ENCODE measurements at places on chromosomes 1 and 21. TPM values are rescaled to one million over a fixed set of nuclear protein-coding genes. Genes with fewer than 3 reads are reported as not detected.
A peak's percentile ranks its signal among the peaks of the same experiment; 100 is the strongest.

DNA sequence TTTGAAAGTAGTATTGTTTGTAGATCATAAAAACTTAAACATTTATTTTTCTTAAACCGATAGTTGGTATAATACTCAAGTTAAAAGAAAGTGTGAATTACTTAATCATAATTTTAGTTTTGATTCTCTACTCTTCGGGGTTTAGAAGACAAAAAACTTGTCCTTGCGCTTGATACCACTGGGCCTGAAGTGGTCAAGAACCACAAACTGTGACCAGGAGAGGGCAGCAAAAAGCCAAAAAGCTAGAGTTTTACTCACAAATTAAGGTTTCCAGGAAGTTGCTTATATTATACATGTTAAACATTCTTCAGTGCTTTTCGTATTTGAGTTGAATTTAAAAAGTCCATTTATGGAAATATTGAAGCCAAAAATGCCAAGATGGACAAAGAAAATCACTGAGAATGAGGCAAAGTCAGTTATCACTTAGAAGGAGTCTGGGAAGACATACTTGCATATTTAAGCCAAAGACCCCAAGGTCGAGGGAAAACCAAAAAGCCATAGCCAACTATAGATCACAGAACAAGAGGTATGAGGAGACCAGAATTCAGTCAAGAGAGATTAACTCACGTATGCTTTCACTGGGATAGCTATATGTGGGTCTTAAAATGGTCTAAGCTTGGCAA is 34.2 kb downstream of the EFCAB7 start:
- DNase-seq, result no peak

- no peak for DNase-seq
Measured at GRCh38 chr1:1761504-1762376, 16.5 kb downstream of the NADK start.

DNA sequence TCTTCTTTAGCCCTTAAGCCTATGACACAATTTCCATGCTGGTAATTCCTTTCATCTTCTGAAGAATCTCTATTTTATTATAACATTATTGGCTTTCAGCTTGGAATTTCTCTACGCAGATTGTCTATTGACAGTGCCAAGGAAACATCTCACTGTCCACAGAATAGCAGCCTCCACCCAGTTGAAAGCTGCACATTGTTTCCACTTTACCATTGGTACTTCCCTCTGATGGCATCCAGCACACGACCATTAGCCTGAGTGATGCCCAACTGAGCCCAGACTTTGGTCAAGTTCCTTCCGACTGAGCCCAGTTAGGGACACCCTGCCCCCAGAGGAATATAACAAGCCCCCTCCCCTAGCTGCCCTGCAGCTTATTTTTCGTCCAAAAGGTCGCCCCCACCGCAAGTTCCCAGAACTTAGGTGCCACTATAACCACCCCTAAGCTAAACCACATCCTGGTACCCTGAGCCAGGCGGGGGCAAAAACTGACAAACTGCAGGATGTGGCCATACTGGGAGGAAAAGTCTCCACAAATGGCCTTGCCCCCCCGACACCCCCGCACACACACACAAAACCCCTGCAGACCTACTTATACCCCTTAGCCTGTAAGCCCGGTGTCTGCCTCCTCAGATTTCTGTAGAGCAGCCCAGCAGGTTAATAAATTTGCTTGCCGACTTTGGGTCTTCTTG is 13.2 kb downstream of the GBP5 start:
- DNase-seq, result no peak

DNA sequence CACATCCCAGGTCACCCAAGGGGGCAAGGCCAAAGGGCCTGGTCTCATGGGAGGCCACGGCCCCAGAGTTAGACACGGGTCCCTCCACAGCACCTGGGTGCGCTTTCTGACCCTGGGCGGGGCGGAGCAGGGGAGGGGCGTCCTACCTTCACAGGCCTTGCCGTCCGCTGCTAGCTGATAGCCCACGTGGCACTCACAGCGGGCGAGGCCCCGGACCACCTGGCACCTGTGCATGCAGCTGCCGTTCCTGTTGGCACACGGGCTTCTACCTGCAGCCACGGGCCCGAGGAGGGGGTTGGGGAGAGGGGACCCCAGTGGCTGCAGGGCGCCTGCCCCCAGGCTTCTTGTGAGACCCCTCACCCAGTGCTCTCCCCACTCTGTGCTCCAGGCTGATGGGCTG is 59.9 kb downstream of the ARHGEF16 start:
- no peak for DNase-seq

GRCh38 chr1:95380909-95381308 is 146.9 kb downstream of the RWDD3 start:
- no peak for DNase-seq

- peak; percentile 79 for DNase-seq
Measured at GRCh38 chr21:44353191-44353970, at the start of gene TRPM2. Gene TRPM2 (plus strand): TSS chr21:44353621. CDS start chr21:44353701, 80 bp downstream.

DNA sequence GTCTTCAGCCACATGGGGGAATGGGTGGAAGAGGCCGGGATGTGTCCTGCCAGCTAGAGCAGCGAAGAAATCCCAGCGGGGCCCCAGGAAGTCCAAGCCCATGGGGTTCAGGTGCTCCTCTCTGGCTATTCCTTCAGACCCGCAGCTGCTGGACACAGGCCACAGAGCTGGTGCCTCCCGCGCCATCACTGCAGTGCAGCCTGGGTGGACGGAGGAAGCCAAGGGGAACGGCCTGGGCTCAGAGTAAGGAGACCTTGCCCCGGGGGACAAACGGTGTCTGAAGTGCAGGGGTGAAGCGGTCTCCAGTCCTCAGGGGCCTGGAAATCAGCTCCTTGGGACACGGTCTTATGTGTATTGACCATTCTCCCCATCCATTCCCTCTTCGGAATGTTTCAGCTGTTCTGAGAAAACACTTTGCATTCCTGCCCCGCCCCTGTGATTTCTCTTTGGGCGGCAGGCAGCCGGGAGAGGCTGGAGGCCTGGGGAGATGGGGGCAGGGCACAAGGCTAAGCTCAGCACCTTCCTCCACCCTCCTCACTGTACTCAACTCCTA is 18.4 kb downstream of the MTHFR start:
- DNase-seq, result peak; percentile 81

DNA sequence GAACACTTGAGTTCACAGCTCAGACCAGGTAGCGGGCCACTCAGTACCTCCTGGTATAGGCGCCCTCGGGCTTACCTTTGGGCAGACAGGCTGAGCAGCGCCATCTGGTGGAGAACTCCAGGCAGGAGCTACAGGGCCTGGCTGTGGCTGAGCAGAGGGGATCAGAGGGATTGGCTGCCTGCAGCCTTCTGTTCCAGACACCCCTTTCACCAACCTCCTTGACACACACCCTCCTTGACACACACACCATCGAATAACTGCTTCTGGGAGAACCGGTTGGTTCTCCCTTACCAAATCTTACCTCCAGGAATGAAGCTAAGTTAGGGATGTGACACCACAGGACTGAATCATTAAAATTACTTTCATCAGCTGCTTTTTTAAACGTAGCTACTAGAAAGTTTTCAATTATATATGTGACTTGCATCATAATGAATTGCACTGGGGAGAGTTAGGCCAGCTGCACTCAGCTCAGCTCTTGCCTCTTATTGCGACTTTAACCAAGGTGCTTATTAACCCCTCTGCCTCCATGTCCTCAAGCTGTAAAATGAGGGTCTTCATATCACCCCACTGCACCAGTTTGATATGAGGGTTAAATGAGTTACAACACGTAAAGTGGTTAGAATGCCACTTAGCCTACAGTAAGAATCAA is 6.6 kb downstream of the LIN28A start:
- DNase-seq, result peak; percentile 79

Gene AGMAT
- total RNA-seq, result 0.18 TPM

Gene CFAP74
- total RNA-seq, result not detected

Gene PPFIA4
- total RNA-seq, result 22.7 TPM

All from aorta (tissue), 5 donors.